Eye (tissue), 1 donor: ENCODE measurements at places on chromosomes 1 and 21.

DNA sequence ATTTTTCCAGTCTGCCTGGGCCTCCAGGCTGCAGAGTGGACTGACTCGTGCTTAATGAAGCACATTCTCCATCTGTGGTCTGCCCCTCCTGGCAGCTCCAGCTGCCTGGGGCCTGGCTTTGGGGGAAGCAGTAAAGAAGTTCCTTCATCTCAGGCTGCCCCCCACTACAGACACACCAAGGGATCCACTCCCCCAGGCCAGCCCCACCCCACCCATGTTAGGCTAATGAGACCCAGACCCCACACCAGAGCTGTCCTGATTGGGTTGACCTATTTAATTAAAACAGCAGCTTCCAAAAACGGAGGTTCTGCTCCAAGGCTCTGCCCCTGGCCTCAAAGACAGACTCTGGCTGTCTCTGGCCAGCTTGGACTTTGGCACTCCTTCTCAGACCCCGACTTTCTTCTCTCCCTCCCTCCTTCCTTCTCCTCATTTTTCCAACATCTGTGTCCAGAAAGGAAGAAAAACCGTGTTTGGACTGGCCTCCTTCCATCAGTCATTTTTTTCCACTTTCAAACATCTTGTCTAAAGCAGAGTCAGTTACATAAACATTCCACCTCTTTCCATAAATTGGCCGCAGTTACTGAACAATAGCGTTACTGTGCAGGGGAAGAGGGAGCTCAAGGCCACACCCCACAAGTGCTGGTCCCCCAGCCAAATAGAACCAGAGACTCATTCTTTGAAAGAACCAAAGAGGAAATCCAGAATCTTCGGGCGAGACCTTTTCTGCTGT lies 29.7 kb downstream of the SERTAD4 start:
- DNase-seq, result peak; percentile 91

DNA sequence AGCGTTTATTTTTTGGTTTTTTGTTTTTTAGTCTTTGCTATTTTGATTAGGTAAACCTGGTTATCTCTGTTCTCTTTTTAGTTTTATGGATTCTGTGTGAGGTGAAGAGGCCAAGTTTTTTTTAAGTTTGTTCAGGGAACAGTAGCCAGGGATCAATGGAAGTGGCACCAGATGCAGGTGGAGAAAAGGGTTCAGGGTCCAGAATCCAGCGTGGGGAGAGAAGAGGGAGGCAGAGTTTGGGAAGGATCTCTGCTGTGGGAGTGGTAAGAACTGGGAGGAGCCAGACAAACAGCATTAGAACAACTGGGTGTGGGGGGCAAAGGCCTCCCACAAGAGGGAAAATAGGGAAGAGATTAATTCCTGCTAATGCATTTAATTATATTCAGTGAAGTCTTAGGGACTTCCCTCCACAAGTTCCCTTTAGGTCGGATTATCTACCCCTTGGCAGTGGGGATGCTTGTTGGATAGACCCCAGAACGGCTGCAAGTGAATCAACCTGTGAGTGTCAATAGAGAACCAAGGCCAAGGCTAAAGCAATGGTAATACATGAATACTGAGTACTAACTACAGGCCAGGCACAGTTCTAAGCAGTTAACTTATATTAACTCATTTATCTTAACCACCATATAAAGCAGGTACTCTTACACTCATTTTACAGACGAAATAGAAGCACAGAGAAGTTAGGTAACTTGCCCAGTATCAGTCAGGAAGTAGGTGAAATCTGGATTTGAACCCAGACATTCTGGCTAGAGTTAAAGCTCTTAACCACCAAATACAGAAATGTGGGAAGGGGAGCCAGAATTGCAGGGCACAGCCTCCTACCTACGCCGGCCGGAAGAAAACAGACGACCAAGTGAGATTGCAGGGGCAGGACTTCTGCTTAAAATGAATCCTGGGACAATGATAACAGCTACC lies 498 bp downstream of the GNAT2 start:
- DNase-seq, result no peak

DNA sequence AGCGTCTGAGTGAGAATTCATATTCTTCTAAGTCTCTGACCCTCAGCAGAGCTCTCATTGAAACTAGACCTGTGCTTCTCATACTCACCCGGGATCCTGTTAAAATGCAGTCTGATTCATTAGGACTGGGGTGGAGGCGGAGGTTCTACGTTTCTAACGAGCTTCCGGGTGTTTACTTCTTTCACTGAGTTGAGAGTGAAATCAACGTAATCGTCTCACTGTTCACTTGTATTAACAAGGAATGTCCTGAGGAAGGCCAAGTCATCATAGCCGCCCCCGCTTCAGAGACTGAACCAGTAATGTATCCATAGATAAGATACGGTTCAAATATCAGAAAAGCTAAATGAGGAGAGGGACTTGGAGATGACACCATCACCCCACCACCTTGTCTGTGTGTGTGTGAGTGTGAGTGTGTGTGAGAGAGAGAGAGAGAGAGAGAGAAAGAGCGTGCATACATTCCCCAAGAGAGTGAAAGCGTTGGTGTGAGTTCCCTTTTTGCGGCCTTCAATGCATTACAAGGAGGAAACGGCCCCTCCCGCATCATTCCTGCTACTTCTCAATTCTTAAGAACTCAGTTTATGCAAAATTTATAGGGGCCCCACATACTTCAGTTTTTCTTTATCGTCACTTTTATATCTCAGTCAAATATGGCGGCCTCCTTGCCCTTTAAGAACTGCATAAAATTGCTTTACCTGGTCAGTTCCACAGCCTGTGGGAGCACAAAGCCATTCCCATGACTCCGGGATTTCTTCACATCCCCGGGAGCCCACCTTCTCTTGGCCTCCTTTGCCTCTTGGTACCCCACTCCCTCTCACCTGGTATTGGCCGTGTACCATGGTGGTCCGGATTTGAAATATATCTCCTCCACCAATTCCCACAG lies 19.8 kb downstream of the KMO start:
- DNase-seq, result no peak

GRCh38 chr1:84143796-84144565 lies at the start of gene PRKACB:
PRKACB (plus strand) TSS chr1:84144271; CDS start chr1:84144362, 91 bp downstream.
- DNase-seq, result no peak

DNA sequence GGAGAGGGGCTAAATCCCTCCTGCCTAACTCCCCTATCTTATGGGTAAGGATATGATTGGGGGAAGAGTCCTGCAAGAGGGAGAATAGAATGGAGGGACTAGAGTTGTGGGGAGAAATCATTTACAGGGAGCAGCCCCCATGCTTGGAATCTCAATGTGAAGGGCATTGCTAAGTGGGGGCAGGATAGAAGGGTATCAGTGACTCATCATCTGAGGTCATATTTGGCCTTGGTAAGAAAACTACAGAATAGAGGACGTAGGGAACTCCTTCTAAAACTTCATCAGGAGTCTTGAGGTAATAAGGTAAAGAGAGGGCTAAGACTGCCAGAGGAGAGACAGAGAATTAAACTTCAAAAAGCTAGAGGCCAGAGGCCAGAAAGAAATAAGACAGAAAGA lies 487 bp downstream of the HJV start:
- no peak for DNase-seq

- DNase-seq, result no peak
Measured at GRCh38 chr1:16072616-16073484, 601 bp downstream of the FAM131C start.

GRCh38 chr1:162091681-162092524 lies 22.4 kb downstream of the NOS1AP start:
- peak; percentile 54 for DNase-seq

- no peak for DNase-seq
Measured at GRCh38 chr1:188240772-188241406, 1412.1 kb downstream of the PLA2G4A start.

DNA sequence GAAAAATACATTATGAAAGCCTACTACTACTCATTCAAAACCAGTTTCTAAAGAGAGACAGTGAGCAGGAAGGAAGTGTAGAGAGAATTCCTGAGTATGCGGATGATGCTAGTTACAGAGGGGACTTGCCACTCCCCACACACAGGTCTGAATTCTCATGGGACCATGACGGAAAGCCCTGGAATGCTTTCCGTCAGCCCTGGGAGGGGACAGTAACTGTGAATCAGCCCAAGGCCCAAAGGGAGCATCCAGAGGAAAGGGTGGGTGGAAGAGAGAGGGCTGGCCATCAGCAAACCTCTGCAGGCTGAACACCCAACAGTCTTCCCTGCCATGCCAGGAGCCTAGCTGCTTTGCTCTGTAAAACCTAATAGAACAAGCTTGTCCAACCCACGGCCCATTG lies 36.4 kb downstream of the RCSD1 start:
- no peak for DNase-seq

DNA sequence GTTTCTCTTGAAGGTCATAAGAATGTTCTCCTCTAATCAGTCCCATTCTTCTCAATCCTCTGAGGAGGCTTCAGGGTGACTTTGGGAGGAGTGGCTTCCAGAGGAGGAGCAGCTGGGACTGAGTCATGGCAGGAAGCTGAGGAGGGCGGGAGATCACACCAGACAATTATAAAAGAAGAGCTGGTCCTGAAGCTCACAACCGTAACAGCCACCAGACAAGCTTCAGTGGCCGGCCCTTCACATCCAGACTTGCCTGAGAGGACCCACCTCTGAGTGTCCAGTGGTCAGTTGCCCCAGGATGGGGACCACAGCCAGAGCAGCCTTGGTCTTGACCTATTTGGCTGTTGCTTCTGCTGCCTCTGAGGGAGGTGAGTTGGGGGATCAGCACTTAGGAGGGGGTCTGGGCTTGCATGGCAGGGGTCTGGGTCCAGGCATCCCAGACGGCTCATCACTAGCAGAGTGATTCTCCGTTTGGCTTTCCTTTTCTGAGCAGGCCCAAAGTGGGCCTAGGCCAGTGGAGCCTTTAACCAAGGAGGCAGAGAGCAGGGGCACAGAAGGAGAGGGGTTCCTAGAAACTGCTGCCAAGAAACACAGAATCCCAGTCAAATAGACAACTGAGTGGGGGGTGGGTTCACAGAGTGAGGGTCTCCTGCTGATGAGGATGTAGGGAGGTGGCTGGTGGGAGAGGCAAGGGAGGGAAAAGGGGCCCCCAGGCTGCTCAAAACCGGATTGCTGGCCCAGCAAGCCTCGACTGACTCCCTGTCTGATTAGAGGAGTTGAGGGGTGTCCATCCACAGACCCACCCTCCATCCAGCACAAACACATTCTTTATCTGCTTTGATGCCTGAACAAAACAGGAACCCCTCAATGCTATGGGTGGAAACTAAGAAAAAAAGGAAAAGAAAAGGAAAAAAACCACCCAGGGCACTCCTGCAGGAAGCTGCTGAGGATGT lies at the start of gene ECM1:
TSS of gene ECM1 (plus strand) at position 198 of the 953 bp plus-strand sequence. CDS start at position 299, 101 bp downstream.
- no peak for DNase-seq

DNA sequence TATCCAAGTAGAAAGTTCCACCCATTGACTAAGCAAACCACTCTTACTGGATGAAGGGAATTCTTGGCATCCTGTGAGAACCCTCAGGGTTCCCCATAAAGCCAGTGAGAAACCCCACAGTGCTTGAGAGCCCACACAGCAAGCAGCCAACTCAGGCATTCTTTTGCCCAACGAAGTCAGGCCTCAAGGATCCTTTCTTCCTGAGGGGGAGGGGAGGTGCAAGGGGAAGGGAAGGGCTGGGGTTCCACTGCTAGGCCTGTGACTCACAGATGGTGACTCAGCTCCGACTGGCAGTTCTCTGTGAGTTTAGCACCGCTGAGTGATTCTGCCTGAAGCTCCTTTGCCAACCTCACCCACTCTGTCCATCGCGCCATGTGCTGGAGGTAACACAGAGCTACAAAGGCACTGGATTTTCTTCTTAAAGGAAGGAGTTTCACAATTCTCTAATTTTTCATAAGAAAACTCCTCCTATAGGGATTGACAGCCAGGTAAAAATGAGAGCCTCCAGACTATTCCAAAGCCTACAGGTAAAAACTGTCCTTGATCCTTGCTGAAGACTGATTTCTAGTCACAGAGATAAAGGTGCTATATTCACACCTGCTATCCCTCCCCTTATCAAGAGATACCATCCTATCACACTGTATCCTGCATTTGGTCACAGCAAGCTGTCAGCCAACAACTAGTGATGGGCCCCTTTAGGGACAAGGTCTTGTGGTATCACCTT lies 4.8 kb downstream of the ENO1 start:
- DNase-seq, result peak; percentile 52

- no peak for DNase-seq
Measured at GRCh38 chr21:38242061-38242460, 14.7 kb upstream of the KCNJ15 start.

- peak; percentile 20 for DNase-seq
Measured at GRCh38 chr1:160438935-160439334, 38.6 kb downstream of the VANGL2 start.

DNA sequence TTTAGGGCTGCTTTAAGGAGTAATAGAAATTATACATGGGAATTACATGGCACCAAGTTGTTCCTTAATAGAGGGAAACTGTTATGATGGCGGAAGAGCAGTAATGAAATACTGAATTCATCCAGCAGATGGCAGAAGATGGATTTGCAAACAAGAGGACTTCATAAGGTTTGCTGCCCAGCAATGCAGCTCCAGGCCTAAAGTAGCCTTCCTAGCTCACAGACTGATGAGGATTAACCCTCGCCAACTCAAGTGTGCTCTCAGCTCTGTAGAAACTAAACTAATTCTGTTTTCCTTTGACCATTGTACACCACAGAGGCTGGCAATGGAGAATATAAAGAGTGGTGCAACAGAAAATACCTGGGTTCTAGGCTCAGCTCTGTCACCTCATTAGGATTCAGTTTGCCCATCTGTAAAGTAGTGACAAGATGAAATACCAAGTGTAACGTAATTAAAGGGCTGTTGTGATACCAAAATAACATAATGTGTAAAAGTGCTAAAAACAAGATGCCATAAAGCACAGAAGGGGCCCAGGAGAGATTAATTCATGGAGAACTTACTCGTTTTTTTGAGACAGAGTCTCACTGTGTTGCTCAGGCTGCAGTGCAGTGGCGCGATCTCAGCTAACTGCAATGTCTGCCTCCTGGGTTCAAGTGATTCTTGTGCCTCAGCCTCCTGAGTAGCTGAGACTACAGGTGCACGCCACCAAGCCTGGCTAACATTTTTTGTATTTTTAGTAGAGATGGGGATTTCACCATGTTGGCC lies 102.4 kb upstream of the SERBP1 start:
- peak; percentile 91 for DNase-seq

DNA sequence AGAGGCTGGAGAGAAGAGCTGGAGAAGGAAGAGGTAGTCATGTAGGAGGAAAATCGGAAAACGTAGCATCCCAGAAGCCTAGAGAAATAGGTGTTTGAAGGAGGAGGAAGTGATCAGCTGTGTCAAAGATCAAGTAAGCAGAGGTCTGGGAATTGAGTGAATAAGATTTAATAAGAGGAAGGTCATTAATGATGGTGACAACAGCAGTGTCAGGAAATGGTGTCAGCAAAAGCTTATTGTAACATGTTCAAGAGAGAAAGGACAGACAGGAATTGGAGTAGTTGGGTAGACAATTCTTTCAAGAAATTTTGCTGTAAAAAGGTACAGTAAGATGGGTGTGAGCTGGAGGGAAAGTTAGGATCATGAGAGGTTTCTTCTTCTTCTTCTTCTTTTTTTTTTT lies 41.6 kb upstream of the SLC6A9 start:
- DNase-seq, result no peak

DNA sequence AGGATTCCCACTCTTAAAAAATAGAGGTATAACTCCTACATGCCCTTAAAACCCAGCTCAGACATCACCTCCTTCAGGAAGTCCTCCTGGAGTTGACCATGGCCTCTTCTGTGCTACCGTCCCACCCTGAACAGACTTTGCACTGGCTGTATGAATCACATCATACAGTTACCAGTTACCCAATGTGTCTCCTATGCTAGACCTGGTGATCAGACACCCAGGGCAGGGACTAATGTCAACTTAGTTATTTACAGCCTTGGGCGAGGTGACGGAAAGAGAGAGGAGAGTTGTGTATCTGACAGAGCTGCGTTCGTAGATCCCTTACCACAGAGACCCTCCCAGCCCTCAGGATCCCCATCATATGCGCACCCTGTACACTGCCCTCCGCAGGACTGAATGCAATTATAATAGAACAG lies 72.7 kb downstream of the SLC66A1 start:
- DNase-seq, result no peak

- no peak for DNase-seq
Measured at GRCh38 chr1:47474278-47475193, 36.7 kb downstream of the FOXD2 start.
